ENCODE measurements at places on chromosomes 7 and 10.

DNA sequence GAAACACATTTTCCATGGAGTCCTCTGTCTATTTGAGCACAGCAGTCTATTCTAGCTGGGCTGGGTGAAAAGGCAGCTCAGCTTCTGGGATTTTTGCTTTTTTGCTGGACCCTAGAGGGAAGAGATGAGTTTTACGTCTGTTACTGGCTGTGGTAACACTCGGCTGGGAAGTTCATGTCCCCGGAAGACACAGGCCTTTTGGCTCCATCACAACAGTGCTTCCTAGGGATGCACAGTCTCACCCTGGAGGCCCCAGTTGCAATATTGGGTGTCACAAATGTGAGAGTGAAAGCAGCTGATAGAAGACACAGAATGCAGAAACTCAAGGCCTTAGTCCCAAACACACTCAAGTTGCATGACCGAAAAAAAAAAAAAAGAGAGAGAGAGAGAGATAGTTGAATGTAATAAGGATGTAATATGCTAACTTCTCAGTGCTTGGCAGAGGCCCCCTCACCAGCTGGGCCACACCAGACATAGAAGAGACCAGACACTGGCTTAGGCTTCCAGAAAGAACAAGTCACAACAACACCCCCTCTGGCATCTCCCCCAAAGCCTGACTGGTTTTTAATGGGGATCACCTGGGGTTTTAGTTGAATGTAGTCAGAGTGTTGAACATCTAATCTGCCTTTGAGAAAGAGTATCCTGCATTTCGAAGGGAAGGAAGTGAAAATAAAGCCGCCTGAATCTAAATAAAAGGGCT lies 545.4 kb upstream of the FZD8 start:
- DNase-seq, result no peak

GRCh38 chr10:110512461-110513187 lies 14.9 kb downstream of the DUSP5 start:
- no peak for DNase-seq

- DNase-seq, result no peak
Observed at GRCh38 chr10:97590748-97591495, 1.4 kb downstream of the C10orf62 start.

- no peak for DNase-seq
Observed at GRCh38 chr7:74191231-74191630, 17.1 kb downstream of the EIF4H start.

- DNase-seq, result no peak
Observed at GRCh38 chr7:96654630-96655188, 54.9 kb downstream of the SEM1 start.

- no peak for DNase-seq
Observed at GRCh38 chr7:26686448-26686981, 177.9 kb downstream of the SKAP2 start.

DNA sequence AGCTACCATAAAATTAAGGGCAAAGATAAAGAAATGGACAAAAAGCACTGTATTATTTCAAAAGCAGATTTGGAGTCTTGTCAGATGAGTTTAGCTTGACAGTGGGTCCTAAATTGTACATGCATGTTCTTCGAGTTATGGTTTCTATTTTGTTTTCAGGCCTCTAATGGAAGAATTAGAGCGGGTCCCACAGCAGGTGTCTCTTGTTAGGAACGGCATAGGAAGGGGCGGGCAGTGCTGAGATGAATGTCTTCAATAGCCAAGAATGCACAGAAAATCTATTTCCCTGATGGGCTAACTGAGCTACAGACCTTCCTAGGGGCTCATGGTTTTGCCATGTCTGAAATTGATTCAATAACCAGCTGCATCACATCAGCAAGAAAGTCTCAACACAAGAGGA lies 304.4 kb downstream of the FRMD4A start:
- no peak for DNase-seq

DNA sequence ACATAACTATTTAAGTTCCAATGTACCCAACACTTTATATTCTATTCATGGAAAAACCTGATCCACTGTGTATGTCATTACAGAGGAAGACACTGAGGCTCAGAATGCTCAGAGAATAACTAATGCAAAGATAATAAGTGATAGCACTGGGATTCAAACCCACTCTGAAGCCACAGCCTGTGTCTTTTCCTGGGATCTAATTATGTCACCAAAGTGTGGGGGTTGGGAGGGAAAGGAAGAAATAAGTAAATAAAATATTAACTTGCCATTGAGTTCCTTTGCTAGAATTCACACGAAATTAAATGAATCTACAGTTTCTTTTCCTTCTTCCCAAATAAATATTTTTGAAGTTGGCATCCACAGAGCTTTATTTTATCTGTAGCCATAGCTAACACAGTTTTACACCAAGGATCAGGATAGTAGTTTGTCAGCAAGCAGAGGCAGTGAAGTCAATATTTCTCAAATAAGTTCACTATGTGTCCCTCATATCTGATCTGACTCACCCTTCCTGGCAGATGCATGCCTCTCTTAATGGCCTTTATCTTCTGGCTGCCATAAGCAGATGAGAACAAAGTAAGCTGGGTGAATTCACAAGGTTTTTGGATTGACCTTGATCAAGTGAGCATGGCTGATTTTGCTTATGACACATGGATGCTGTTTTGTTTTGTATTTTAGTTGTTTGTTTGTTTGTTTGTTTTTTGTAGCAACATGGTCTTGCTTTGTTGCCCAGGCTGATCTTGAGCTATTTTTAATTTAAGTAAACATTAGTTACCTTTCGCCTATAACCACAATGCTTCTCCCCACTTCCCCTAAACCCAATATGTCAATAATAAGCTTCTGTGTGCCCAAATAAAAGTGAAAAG lies 6.3 kb downstream of the RAPGEF5 start:
- no peak for DNase-seq

DNA sequence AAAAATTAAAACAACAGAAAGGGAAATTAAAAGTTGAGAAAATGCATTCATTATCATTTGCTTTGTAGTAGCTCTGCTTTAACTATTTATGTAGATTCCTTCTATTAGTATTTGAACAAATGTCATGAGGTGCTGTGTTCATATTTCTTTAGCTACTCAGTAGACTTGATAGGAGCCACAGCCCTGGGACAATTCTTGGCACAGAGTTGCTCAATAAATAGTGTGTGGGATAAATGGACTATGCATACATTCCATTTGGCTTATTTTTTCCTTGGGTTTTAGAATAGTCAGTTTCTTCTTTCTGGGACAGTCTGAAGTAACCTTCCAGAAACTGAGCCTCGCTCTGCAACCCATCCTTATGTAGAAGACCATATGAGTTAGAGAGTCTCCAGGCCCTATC lies 13.4 kb downstream of the RPP30 start:
- DNase-seq, result no peak

DNA sequence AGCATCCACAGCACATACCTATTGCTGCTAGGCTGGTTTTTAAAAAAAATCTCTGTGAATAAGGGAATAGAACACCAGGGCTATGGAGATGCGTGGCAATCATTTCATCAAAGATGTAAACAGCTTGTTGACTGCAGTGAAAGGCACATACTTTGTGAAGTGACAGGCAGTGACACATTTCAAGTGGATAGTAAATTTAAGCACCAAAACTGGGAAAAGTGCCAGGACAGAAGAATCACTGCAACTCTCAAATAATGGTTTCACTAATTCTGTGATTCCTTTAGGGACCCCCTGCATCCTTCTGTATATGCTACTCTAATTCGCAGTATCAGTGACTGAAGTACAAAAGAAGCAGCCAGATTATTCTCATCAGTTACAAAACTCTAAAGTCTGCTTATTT lies 145.2 kb upstream of the KLF14 start:
- DNase-seq, result no peak

DNA sequence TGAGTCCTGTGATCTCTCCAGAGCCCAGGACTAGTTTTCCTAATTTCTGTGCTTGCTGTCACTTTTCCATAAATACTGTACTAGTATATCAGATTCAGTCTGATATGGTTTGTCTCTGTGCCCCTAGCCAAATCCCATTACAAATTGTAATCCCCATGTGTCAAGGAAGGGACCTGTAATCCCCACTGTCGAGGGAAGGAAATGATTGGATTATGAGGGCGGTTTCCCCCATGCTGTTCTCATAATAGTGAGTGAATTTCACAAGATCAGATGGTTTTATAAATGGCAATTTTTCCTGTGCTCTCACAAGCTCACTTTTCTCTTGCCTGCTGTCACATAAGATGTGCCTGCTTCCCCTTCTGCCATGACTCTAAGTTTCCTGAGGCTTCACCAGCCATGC lies 54.8 kb upstream of the IFRD1 start:
- DNase-seq, result no peak

- DNase-seq, result no peak
Observed at GRCh38 chr7:16235147-16236114, 185.9 kb downstream of the CRPPA start.

- DNase-seq, result no peak
Observed at GRCh38 chr10:132528064-132528691, 9.4 kb upstream of the INPP5A start.

DNA sequence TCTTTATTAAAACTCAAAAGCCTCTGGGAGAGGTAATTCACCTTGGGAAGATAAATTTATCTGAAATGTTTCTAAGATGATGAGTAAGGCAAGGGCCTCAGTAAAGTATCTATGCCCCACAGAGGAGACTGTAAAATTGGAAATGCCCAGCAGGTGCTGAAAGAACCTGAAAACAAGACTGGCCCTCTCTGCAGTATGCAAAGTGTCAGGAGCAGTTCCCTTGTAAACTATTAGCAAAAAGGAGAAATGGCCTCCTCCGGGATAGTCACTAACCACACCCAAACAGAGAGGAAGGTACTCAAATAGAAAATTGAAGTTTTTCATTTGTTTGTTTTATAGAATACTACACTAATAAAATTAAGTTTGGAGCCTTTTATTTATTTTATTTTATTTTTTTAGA lies 81.2 kb downstream of the FZD1 start:
- DNase-seq, result no peak

DNA sequence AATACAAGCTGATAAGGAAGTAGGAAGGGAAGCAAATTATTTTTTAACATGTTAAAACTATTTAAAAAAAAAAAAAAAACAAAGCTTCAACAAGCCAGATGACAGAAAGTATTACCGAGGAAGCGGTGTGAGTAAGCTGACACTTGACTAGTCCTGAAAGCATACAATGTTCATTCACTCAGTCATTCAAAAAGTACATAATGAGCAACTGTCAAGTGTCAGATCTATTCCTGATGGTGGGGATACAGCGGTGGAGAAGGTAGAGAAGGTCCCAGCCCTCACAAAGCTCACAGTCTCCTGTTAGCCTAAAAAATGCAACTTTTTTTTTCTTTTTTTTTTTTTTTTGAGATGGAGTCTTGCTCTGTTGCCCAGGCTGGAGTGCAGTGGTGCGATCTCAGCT lies 40.0 kb downstream of the RAPGEF5 start:
- DNase-seq, result no peak

GRCh38 chr7:154342971-154343633 lies 290.9 kb downstream of the DPP6 start:
- no peak for DNase-seq

- DNase-seq, result no peak
Observed at GRCh38 chr7:27684491-27684890, 21.8 kb upstream of the HIBADH start.

- no peak for DNase-seq
Observed at GRCh38 chr10:70714951-70715350, 42.6 kb downstream of the ADAMTS14 start.

DNA sequence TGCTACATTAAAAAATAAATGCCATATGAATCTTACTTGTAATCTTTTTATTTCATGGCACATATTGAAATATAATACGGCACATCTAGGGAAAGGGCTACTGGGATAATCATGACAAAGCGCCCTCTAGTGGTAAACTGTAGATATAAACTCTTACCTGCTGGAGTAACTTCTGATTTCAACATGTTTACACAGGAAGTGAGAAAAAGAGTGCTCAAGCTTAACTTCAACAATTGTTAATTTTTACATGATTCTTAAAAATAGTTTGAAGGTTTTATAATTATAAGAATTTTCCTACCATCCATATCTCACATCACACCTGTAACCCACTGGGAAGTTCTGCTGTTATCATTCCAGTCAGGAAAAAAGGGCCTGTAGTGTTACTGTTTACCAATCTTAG lies 2.0 kb upstream of the HEPACAM2 start:
- no peak for DNase-seq

Measured in activated naive CD4-positive, alpha-beta T cell (primary cell).